Activated CD4-positive, alpha-beta memory T cell treated with anti-CD3 and anti-CD28 coated beads for 36 hours (primary cell): ENCODE measurements at places on chromosomes 2 and 18.

- no peak for DNase-seq
Observed at GRCh38 chr18:9526458-9526857, 51.1 kb downstream of the RALBP1 start.

DNA sequence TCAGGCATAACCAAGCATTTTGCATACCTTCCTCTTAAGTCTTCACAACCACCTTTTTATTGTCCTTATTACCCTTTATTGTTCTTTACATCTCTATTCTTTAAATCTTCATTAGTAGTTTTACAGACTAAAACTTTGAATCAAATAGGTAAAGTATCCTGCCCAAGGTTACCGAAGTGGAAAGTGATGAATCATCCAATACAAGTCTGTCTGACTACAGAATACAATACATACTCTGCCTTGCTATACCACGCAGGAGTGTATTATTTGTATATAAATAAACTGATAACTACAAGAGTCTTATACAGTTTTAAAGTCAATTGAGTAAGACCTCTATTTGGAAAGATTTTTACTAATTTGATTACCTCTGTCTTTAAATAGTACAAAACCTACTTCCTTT, 196.0 kb downstream of the ZEB2 start:
- no peak for DNase-seq

DNA sequence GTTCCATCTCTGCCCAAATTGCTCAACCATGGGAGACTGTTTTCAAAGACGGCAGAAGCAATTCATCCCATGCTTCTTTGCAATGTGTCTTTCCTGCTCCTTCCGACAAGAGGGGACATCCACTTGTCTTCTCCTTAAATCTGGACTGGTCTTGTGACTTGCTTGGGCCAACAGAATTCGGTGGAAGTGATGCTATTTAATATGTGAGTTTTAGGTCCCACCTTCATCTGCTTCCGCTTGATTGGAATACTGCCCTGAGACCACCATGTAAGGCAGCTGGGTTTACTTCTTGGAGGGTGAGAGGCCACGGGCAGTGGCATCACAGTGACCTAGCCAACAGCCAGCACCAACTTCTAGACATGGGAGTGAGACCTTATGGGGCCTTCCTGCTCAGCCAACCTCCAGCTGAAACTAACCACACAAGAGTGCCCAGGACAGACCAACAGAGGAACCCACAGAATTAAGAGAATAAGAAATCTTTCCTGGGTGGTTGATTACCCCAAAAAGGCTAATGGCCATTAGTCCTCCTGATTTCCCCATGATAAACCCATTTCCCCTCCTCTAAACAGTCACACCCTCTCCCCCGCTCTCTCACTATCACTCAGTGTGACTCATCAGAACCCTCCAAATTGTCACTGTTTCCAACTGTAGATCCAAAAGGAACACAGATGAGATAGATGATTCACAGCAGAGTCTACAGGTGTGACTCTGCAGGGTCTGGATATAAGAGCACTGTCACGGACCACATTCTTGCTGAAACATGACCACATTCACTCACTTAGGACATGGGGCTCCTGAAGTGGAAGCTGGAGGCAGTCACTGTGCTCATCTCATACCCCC, 16.2 kb upstream of the RHOB start:
- DNase-seq, result peak; percentile 62

DNA sequence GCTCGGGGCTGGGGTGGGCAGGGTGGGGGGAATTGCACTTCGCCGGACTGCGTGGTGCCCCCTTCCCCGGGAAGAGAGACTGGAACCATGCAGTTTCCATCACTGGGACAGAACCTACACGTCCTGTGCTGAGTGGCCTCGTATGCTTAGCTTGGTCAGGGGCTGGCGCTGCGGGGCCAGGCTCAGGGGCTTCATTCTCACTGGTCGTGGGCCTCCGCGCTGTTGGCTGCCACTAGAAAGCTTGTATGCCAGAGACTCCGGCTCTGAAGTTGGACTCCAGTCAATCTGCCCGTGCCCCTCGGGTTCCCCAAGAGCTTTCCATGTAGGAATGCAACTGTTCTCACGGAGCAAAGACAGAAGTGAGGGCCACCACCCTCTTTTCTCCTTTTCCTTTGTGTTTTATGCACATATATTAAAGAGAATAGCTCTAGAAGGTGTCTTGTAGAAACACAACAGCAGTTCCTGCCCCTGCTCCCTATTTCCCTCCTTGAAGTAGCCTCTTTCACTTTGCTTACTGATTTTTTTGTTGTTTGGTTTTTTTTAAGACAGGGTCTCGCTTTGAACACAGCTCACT, 64.0 kb upstream of the YWHAQ start:
- DNase-seq, result no peak

GRCh38 chr2:99374747-99375146, 37.6 kb downstream of the EIF5B start:
- DNase-seq, result no peak

DNA sequence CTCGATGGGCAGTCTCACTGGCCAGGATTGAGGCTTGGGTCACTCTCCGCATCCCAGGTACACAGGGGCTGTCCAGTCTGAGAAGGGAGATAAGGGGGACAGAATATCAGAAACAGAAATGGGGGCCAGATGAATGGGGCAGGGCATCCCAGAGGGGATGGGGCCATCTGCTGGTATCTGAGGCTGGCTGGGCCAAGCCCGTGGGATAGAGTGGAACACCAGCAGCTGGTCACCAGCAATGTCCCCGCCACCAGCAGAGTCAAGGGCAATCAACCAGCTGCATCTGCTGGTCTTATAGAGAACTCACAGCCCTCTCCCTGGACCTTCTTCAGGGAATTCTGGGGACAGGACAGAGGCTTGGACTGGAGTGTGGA, 128.8 kb upstream of the HAAO start:
- no peak for DNase-seq

DNA sequence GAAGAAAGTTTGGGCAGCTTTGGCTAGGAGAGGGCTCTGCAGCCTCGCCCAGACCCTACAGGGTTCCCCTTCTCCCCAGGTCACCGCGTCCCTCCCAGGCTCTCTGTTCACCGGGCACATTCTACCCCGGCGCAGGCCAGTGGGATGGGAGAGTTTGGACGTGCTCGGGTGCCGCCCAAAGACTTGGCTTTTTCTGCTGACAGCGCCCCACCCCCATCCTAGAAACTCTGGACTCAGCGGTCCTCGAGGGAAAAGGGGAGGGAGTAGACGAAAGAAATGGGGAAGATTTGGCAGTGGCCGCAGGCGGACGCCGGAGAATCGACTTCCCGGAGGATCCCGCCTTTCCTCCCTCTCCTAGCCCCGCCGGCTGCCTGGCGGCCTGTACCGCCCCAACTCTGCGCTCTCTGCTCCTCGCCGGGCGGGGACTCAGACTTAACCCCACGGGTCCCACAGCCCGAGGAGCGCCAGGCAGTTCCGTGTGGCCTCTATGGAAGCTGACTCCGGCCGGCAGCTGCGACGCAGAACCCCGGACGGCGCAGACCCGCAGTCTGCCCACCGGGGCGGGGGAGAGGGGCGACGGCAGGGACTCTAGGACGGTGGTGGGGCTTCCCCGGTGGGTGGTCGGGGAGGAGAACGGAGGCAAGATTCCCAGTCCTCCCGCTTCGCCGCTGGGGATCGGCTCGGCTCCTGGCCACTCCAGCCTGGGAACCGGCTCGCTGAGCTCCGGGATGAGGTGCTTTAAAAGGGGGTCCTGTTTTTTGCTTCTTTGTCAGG, 863 bp upstream of the SIX2 start:
- DNase-seq, result no peak

DNA sequence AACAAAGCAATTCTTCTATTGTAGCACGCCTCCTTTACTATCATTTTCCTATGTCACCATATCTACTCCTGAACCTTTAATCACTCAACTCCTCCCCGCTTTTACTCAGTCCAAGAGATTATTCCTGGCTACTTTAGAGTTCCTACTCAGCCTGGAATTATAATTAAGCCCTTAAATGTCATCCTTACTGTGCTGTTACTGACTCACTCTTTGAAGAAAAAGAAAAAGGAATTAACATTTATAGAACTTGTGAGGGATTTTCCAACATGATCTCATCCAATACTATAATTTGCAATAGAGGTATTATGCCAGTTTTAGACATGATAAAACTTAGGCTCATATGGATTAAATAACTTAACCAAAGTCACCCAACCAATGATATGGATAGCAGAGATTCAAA, 61.7 kb downstream of the CCDC88A start:
- DNase-seq, result no peak

DNA sequence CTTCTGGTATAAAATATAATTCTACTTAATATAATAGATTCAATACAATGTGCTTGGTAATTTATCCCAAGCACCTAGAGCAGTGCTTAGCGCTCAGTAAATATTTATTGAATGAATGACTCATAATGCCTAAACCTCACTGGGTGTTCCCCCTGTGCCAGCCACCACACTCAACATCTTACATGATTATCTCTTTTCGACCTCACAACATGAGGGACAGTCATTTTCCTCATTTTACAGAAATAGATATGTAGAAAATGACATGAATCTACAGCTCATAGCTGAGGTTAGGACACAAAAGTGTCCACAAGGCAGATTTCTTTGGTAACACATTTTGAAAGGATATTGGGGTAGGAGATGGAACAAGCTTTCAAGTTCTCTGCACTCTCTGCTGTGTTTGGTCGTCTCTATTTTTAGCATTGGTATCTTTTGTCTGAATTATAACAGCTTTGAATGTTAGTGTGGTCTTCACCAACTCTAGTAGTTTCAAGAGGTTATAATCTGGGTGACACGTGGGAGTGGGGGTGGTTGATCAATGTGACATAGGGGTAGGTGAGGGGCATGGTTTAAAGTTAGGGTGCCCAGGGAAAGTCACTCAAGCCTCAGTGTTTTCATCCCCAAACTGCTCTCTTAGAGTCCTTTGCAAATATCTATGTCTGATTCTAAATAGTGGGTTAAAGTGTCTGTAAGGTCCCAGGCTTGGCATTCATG, 9.8 kb downstream of the MYOM1 start:
- DNase-seq, result peak; percentile 31

DNA sequence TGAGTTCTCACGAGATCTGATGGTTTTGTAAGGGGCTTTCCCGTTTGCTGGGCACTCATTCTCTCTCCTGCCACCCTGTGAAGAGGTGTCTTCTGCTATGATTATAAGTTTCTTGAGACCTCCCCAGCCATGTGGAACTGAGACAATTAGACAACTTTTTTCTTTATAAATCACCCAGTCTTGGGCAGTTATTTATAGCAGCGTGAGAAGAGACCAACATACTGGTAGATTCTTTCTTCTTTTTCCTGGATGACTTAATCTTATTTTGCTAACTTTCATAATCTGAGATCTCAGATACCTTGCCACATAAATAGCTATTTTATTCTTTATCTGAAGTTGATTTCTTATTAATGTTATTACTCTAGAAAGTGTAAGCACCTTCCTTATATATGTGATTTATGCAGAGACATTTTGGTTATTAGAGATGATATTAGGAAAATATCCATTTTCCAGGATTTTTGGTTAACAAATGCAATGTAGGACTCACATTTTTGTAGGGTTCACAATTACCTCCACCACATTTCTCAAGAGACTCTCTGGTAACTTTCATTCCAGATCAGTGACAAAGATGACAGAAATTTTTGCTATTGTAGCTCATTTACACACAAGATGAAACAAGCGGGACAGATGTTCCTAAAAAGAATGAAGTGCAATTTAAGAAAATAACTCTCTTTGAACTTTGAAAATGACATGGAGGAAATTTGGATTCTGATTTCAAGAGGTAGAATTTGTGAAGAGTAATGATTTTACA, 97.9 kb upstream of the RND3 start:
- DNase-seq, result no peak

DNA sequence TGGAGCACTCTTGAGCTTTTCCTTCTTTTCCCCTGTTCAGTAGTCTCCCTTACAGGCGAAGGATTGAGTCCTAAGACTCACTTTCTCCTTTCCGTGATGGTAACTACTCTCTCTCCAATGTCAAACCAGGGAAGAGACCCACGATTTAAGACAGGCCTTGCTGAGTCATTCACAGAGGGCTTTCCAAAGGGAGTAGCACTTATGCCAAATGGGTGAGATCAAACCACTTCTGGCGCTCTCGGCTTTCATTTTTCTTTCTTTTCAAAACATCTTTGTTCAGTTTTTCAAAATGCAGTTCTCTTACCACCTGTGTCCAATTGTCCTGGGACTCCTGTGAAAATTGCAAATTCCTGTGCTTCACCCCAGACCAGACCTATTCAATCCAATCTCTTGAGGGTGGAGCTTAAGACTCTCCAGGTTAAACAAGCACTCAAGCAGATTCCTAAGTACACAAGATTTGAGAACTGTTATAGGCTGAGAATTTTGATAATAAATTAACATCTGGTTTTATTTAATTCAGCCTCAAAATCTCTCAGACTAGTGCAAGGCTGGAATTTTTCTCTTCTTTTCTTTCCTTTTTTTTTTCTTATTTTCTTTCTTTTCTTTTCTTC, 14.4 kb upstream of the MRPL19 start:
- no peak for DNase-seq

DNA sequence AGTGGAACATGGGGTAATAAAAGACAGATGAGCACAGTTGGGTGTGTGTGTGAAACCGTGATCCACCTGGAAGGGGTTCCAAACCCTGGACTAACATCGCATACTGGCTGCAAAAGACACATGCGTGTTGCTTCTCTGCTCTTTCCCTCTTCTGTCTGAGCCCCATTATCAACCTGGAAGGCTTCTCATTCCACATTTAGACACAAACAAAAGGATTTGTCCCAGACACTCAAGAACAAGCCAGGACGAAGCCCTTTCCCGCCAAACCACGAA, 7.0 kb upstream of the SP9 start:
- no peak for DNase-seq

DNA sequence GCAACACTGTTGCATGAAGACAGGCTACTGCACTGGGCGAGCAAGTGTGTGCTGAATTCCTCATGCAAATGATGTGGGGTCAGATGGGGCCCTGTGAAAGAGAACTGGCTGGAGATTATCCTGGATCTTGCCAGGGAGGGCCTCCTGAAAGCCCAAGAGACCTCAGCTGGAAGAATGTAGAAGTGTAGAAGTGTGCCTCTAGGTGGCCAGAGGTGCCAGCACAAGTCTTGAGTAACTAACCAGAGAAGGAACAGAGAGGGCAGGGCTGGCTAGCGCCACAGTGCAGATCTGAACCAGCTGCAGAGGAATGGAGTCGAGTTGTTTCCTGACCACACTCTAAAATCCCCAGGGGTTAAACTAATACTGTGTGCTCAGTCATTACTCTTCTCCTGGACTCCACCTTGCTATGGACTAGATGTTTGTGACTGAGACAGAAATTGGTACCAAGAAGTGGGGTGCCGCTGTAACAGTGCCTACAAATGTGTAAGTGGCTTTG, 399.3 kb downstream of the LRATD1 start:
- no peak for DNase-seq

DNA sequence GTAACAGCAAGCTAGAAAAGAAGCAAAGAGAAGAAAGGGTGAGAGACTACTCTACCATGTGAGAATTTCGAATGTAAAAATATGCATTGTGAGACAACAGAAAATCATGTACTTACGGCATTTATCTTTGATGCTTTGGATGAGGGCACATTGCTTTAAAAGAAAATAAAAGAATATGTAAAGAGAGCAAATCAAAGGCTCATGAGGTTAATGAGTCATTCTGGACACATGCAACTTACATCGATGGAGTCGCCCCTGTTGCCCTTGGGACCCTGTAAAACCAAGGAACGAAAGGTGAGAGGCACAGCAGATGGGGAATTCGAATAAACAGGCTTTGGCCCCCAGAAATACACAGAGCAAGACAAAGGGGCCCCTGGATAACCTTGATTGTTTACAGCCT, 69.0 kb downstream of the COL6A3 start:
- DNase-seq, result no peak
